ENCODE measurements at places on chromosomes 16 and 17.

- no peak for DNase-seq
Measured at GRCh38 chr17:82815790-82816305, 24.0 kb downstream of the ZNF750 start.

DNA sequence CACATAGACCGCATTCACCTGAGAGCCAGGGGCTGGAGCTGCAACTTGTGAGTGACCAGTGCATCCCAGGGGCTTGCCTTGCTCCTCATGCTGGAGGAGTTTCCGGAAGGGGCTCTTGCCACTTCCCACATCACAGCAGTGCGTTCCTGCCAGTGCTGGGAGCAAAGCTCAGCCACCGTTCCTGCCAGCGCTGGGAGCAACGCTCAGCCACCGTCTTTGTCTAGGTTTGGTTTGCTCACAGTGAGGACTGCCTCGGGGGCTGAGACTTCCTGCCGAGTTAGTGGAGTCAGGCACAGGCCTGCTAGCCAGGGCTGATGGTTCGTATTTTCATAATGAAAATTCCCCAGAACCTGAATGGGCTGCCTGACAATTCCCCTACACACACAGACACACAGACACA lies 5.4 kb upstream of the CHRNE start:
- no peak for DNase-seq

DNA sequence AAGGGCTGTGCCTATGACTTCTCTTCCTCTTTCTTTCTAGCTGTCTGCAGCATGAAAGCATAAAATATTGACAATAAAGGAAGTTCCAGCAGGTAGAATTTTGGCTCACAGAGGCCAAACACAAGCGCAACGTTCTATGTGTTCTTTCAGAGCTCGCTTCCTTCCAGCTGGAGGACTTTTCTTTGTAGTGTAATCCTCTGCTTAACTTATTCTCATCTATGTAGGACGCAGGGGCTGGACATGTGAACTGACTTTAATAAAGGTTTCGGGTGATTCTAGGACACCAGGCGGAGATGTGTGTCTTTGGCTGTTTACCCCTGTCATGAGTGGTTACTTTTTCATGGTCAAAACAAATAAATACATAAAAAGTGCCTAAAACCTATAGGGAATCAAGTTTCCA lies 191.5 kb upstream of the MAF start:
- no peak for DNase-seq

DNA sequence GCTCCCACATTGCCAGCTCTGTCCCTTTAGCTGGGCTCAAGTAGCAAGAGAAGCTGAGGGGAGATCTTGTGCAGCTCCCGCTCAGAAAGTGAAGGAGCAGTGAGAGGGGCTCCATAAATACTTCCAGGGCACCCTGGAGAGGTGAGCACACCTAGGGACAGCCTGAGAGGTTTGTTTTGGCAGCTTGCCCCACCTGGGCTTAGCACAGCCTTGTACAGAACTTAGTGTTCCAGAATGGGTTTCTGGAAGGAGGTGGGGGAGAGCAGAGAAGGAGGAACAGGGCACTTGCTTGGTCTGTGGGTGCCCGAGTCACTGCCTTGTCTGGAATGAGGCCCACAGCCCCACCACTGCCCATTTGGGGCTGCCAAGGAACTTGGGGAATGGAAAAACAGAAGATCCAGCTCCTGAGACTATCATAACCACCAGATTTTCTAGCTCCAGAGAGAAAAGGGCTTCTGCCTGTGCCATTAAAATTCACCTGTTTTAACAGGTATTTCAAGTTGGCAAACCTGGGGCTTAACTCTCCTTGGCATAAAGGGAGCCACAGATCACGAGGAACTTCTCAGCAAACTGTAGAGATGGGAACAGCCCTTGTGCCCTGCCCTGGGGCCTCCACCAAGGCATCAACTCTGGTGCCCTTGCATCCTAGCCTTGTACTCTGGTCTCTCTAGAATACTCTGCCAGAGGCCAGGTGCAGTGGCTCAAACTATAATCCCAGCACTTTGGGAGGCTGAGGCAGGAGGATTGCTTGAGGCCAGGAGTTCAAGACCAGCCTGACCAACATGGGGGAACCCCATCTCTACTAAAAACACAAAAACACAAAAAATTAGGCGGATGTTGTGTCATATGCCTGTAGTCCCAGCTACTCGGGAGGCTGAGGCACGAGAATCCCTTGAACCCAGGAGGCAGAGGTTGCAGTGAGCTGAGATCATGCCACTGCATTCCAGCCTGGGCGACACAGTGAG lies 1.9 kb downstream of the PRR15L start:
- no peak for DNase-seq

GRCh38 chr17:7852262-7852670 lies 2.6 kb upstream of the TMEM88 start:
- no peak for DNase-seq

GRCh38 chr16:80027007-80027965 lies 426.7 kb upstream of the MAF start:
- peak; percentile 36 for DNase-seq

DNA sequence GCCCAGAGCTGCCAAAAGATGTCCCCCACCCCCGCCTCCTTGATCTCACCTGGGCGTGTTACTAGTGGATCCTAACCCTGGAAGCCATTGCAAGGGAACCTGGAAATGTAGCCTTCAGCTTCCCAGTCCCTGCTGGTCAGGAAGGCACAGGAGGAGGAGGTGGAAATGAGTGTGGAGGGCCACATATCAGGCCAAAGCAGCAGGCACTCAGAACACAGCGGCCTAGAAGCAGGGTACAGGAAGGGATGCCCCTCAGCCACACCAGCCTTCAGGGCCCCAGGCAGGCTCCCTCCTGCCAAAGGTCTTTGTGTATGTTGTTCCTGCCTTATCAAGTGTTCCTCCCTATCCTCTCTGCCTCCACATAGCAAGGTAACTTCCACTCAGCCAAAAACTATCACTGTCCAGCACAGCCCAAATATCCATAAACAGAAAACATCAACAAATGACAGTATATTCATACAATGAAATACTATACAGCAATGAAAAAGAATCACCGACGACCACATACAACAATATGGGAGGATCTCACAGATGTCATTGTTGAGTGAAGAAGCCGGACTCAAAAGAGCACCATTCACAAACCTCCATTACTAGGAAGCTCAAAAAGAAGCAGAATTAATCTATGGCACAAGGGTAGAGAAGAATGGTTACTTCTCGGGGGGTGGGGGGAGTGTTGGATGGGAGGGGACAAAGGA lies 28.2 kb upstream of the TNFRSF13B start:
- DNase-seq, result no peak

DNA sequence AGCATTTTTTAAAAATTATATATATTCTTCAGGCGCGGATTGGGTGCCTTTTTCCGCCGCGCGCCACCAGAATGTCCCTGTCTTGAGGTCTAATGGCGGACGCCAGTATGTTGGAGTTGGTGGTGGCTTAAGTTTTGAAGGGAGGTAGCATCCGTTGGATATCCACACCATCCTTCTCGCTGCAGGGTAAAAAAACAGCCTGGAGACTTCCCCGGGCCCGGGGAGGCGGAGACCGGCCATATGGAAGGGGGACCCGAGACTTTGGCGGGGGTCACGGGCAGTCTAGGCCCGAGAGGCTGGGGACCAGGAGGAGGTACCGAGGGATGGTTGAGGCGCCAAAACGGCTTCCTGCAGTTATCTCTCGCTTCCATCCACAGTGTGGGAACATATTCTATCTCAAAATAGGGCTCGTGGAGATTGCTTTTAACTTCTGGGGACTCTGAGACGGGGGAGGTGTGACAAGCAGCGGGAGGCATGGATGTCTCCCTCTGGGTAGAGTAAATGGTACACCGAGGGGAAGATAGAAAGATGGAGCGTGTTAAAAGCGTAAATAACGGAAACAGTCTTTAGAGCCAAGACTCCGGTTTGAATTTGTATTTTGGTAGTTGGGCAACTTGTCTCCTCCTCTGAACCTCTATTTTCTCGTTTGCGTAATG lies at the start of gene SF3B3:
Gene SF3B3, plus strand, starts transcription at position 74 of the 656 bp plus-strand sequence. CDS start 2,841 bp downstream, outside the sequence.
- DNase-seq, result peak; percentile 55

DNA sequence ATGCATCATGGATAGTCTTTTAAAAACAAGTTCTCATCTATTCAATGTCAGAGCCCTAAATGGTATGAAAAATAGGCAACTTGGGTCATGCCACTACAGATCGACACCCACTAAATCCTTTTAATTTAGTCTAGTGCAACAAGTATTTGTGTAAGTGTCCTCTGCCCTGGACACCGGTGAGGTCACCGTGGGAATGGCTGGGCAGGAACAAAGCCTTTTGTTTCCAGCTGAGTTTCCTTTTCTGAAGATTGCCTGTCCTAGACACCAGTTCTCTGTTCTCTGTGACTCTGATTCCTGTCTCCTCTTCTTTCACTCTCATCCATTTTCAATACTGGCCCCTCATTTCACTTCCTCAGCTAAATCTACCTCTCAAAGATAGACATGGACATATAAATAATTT lies 446.5 kb downstream of the MAF start:
- no peak for DNase-seq

DNA sequence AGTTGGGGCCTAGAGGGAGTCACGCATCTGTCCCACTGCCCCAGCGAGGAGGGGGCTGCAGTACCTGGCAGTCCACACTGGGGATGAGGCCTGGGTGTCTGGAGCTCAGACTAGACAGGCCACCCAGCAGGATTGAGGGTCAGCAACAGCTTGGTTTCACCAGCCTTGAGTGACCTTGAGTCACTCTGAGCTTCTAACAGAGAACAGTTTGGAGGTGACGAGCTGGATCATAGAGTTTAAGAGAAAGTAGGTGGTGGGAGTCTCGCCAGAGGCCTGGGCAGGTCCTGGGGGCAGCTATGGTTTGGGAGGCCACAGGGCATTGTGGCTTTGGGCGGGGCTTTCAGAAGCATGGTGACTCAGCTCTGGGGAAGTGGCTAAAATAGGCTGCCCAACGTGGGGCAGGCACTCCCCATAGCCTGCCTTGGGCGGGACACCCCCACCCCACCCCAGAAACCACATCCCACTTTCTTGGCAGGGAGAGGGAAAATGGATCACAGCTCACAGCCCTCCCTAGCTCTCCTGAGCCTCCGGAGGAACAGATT lies 20.5 kb downstream of the CDC42EP4 start:
- no peak for DNase-seq

DNA sequence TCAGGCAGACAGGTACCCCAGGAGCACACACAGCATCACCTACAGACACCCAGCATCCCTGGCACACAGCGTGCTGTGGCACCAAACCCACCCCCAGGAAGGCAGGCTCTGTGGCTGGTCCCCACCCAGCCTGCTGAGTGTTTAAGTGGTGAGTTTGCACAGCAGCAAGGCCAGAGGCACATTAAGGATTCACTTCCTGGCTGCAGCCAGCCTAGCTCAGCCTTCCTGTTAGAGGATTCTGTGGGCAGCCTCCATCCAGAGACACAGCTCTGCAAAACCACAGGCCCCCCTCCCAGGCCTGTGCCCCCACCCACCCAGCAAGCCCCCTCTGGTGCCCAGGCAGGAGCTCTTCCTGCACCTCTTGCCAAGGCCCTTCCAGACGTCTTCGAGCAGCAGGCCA lies 36.1 kb upstream of the PHB1 start:
- no peak for DNase-seq

GRCh38 chr17:55709984-55710383 lies 12.7 kb downstream of the TMEM100 start:
- no peak for DNase-seq

GRCh38 chr17:50766222-50767023 lies 895 bp downstream of the ANKRD40CL start:
- DNase-seq, result no peak

DNA sequence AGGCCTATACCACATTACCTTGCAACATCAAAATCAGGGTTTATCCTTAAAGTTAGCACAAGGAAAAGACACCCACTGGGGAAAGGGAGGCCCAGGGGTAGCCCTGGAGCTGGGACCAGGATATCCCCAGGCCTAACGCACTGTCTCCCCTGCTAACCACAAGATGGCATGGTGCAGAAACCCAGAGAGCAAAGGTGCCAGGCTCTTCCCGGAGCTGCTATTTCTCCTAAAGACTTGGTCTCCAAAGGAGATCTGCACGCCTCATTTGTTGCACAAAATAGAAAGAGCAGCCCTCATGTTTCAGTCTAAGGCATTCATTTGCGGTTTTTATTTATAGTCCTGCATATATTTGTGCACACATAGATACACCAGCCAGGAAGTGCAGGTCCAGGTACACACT lies 408.6 kb downstream of the SOX9 start:
- no peak for DNase-seq

- DNase-seq, result peak; percentile 72
Measured at GRCh38 chr16:2039274-2040031, 8.2 kb downstream of the NTHL1 start.

GRCh38 chr17:42459801-42460281 lies 1.2 kb downstream of the ATP6V0A1 start:
- DNase-seq, result no peak

GRCh38 chr17:37605813-37606505 lies 3.3 kb downstream of the SYNRG start:
- DNase-seq, result no peak

DNA sequence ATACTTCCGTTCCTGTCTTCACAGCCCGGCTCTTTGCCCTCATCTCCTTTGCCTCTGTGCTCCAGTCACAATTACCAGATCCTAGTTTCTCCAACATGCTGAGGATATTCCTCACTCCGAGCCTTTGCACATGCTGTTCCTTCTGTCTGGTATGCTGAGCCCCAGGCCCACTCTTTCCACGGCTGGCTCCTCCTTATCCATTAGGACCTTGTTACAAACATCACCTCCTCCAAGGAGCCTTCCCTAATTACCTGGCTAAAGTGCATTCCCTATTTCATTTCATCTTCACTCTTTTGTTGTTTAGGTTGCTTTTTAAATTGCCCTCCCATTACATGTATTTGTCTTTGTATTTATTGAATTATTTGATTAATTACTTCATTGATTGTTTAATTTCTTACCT lies 14.9 kb upstream of the ADGRG1 start:
- DNase-seq, result no peak

- DNase-seq, result no peak
Measured at GRCh38 chr16:11476676-11477075, 110.0 kb downstream of the LITAF start.

DNA sequence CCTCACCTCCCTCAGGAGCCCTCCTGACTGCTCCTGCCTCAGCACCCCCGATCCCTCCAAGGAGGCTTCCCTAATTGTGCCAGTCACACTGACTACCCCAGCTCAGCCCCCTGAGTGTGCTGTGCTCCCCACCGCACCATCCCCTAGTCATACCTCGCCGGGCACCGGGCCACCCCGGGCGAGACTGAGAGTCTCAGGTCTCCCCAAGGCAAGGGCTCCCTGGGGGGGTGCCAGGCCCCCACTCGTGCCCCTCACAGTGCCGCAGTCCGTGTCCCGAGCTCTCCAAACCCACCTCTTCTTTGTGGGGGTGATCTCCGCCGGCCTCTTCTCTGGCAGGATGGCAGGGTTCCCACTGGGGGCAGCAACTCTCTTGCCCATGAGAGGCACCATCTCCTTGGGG lies 3.2 kb downstream of the TRPV3 start:
- DNase-seq, result no peak

GRCh38 chr16:5257462-5257861 lies 159.9 kb upstream of the EEF2KMT start:
- DNase-seq, result no peak

GRCh38 chr17:50218771-50219315 lies 17.4 kb upstream of the COL1A1 start:
- DNase-seq, result no peak

Measured in HuH-7 (cell line).